ENCODE measurements at places on chromosomes 3 and 15.

GRCh38 chr3:188775412-188775811 lies 396.4 kb upstream of the TPRG1 start:
- no peak for DNase-seq

DNA sequence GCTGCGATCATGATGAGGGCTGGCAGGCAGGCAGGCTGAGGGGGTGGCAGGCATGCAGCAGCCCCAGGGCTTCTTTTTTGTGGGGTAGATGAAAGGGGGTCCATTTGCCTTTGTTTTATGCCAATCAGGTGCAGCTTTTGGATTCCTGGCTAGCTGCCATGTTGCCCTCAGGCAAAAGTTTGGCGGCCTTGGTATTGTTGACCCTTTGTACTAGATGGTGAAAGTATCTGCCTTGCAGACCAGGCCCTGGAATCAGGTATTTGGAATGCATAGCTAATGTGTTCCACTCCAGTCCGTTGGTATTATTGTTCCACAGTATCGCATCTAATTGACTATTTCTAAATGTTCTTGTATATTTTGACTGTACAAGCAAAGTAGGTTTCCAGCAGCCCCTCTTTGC lies 35.0 kb downstream of the EEFSEC start:
- DNase-seq, result no peak

DNA sequence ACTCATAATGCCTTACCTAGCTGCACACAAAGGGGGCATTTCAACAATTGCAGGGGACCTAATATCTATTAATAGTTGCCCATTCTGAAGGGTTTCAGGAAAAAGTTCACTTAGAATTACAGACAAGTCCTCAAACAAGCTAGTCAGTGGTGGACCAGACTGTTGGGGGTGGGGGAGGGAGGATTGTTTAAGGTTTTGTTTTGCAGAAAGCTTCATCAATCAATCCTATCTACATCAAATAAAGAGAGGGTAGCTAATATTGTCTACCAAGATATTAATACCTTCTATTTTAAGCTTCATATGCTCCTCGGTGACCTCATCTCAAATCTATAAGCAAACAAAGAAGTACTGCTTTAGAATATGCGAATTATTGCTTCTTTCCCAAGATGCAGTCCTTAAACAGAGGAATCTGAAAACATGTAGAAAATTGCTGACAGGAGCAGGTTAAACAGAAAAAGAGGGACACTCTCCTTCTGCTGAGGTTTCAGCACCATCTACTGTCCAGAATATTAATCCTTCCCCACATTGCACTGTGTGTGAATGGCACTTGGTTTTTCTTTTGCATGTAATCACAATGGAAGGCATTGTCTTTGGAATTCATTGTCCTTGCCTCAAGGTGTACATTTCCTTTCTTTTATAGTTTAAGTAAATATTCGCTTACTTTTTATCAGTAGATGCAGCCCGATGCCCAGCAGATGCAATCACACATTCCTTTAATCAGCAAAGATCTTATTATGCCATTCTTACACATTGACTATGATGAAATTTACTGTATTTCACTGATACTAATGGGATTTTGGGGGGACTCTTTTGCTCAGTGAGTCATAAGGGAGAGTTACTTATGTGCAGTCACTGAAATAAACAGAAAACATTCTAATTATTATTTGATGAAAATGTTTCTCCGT lies 94.7 kb downstream of the IL5RA start:
- peak; percentile 68 for DNase-seq

DNA sequence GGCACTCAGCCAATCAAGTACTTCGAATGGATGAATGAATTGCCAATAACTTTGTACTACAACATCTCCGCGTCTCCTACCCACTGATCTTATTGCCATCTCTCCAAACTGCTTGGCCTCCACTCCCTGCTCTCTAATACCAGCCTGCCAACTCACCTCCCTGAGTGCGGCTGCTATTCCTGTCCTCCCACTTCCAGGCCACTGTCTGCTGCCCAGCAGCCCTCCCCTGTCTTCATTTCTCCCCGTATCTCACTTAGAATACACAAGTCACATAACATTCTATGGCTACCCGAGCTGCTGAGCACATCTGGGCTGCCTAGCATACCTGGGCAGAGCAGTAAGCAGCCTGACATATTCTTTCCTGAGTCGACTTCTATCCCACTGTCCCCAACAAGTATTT lies 149.9 kb upstream of the LRTM1 start:
- no peak for DNase-seq

GRCh38 chr3:53772562-53772961 lies 73.7 kb downstream of the CHDH start:
- no peak for DNase-seq

- no peak for DNase-seq
Measured at GRCh38 chr15:95446854-95447253, 883.6 kb upstream of the NR2F2 start.

- DNase-seq, result no peak
Measured at GRCh38 chr15:81728726-81729125, 317.1 kb downstream of the MEX3B start.

DNA sequence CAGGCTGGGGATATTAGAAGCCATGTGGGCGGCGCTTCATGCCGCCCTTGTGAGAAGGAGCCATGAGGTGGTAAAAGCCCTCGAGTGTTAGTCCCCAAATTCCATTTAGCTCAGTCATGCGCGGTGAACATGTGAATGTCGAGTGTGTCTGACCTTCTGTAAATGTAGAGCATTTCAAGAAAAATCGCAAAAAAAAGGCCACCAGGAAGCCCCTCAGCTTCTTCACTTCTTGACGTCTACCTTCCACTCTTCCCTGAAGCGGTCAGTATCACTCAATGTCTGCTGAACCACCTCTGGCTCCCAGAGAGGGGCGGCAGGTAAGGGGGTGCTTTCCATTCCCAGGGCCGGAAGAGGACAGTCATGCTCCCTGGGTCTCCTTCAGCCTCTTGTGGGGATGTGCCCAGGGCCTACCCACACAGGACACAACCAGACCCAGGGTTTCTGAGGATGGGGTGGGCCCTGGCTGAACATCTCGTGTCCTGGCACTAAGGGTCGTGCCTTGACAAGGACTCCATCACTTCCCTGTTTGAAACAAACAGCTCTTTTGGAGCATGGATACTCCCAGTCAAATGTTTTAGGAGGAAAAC lies 274.9 kb downstream of the FAM43A start:
- no peak for DNase-seq

DNA sequence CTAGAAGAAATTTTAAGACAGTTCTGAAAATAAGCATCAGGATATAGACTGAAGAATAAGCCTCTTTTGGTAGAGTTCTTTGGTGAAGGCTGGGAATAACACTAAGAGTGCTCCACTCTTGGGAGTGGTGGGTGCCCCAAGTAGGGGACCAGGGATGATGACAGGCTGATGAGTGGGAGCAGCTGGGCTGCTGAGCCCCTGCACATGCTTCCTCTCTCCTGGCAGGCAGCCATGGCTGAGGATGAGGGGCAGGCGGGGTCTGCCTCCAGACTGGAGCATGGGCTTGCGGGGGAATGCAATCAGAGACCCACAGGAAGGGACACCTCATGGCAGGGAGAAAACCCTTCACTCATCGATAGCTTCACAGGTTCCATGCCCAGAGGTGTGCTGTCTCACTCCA lies 72.6 kb upstream of the RORA start:
- no peak for DNase-seq

DNA sequence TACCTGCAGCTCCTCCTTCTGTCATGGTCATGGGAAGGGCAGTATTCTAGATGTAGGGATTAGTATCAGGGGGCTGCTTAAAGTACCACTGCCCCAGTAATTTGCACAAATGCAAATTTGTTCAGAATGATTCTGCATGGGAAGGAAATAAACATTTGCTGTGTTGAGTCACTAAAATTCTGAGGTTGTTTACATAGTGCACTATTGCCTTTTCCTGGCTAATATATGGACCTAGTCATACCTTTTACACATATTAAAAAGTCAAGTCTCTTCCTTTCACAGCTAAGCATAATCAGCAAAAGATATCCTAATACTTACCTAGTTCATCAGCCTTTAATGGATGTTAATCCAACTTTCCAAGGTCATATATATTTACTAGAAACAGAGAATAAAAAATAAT lies 746.4 kb upstream of the NR2F2 start:
- no peak for DNase-seq

- no peak for DNase-seq
Measured at GRCh38 chr3:156120528-156121251, at the start of gene KCNAB1. Gene KCNAB1, plus strand, starts transcription at chr3:156120578.

GRCh38 chr3:115549071-115549470 lies 74.2 kb upstream of the GAP43 start:
- DNase-seq, result no peak

GRCh38 chr3:156160647-156161046 lies 40.3 kb downstream of the KCNAB1 start:
- DNase-seq, result no peak
